ENCODE measurements at places on chromosomes 13 and 19.

- no peak for DNase-seq
These were observed 566 bp downstream of the MPV17L2 start for GRCh38 chr19:18193388-18194180.

- DNase-seq: no peak
These were observed 40.6 kb upstream of the GJB6 start for GRCh38 chr13:20272588-20273171.

DNA sequence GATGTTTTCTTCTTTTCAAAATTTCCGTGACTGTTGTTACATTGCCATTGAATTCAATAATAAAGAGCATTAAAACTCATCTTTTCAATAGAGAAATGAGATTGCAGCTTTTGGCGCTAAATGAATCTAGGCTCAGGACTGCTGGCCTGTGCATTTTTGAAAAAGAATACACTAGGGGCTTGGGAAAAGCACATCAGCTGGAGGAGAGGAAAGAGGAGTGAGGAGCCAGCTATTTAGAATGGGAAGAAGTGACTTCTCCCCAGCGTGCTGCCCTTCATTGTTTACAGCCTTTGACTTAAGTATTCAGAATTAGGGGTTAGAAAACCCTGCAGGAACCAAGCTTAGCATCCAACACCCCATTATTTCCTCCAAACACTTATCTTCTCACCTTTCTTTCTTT lies 43.3 kb downstream of the TNFSF11 start:
- no peak for DNase-seq

DNA sequence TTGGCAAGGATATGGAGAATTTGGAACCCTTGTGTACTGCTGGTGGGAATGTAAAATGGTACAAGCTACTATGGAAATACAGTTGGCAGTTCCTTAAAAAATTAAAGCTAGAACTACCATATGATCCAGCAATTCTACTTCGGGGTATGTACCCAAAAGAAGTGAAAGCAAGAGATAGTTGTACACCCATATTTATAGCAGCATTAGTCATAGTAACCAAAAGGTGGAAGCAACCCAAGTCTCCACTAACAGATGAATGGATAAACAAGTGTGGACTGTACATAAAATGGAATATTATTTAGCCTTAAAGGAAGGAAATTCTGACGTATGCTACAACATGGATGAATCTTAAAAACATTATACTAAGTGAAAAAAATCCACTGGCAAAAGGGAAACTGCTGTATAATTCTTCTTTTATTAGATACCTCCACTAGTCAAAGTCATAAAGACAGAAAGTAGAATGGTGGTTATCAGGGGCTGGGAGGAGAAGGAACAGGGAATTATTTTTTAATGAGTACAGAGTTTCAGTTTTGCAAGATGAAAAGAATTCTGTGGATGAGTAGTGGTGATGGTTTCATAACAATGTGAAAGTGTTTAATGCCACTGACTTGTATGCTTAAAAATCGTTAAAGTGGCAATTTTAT lies 141.6 kb downstream of the RXFP2 start:
- no peak for DNase-seq

DNA sequence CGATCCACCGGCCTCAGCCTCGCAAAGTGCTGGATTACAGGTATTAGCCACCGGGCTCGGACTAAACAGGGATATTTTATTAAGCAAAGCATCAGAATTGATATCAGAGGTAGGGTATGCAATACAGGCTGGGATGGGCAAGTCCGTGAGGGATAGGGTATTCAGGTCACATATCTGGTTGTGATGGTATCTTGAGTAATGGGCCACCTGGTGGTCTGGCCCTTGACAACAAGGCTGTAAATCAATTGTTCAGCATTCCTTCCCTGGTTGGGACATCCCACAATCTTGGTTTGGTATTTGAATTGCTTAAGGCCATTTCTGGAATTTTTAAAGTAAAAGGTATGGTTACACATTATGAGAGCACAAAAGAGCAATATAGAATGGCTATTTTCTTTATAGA lies 1588.0 kb downstream of the SLITRK1 start:
- DNase-seq: no peak

DNA sequence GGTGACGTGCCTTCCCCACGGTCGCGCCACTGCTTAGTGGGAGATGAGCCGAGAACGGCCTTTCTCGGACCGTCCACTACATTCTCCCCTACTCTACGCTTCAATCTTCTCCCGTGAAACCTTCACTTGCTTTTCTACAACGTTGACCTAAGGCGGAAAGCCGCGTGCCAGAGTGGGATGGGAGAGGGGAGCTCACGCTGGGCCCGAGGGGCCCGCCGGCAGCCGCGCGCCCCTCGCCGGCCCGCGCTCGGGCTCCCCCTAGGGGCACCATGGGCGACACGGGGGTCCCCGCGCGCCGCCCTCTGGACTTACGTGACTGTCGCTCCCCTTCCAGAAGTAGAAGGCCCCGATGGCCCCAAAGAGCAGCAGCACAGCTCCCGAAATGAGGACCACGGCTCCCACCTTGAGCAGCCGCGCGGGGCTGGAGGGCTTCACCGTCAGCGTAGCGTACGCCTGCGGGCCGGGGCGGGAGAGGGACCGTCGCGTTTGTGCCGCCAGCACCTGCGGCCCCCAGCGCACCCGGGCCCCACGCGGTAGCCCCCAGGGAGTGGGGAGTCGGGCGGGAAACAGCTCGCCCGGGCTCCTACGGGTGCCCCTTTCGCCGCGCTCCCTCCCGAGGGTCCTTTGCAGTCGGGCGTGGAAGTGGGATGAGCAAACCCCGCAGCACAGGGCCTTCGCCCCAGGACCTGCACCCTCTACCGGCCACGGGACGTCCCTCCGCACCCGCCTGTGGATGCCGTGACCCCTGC lies 727 bp downstream of the CNMD start:
- no peak for DNase-seq

DNA sequence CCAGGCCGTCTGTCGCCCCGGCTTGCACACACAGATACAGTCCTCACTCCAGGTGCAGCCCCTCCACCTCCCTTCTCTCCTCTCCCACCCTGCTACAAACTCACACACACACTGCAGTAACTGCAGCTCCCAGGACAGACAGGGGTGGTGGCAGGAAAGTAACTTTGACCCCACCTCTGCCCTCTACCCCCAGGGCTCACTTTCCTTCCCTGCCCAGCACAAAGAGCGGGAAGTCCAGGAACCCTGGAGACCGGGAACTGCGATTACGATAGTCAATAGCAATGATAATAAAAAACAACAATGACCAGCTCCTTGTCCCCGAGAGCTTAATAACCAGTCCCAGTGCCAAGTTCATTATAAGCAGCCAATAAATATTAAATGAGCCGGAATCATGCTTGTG lies at the start of gene CEACAM20:
Gene CEACAM20 (minus strand): TSS at position 140 of the 400 bp plus-strand sequence. CDS start 166 bp downstream, outside the sequence.
- no peak for DNase-seq

All from RWPE1 (cell line).